ENCODE measurements at places on chromosomes 7 and 10. TPM values are rescaled to one million over a fixed set of nuclear protein-coding genes. Genes with fewer than 3 reads are reported as not detected.

- DNase-seq: no peak
These were observed 401.9 kb downstream of the TNS3 start for GRCh38 chr7:47179812-47180515.

DNA sequence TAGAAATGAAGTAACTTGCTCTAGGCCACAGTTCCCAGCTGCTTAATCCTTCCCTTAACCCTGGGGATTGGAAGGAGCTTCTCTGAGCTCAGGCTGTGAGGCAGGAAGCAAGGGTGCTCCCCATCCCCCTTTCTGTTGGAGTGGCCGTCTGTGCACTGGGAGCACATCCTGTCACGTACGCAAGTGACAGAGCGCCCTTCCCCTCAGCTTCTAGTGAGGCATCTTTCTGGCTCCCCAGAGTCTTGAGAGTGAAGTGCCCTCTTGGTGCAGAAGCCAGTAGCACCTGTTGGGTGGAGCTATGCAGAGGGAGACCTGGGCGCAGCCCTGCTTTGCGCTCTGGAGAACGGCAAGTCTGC is 47.8 kb downstream of the SHH start:
- no peak for DNase-seq

DNA sequence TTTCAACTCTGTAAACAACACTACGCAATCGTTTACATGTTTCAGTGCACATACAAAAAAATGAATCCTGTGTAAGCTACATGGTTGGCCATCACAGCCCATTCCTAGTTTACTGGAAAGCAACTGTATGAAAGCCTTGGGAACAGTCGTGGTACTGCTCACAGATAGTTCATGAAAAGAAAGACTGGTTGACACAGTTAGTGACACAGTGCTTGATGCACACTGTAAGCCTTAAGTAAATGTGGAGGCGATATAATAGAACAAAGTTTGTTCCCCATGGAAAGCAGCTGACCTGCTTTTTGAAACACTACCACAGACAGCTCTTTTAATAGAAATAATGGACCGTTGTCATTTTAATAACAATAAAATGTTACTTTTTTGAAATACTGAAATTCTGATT is 5.1 kb downstream of the CACNA2D1 start:
- DNase-seq: no peak

DNA sequence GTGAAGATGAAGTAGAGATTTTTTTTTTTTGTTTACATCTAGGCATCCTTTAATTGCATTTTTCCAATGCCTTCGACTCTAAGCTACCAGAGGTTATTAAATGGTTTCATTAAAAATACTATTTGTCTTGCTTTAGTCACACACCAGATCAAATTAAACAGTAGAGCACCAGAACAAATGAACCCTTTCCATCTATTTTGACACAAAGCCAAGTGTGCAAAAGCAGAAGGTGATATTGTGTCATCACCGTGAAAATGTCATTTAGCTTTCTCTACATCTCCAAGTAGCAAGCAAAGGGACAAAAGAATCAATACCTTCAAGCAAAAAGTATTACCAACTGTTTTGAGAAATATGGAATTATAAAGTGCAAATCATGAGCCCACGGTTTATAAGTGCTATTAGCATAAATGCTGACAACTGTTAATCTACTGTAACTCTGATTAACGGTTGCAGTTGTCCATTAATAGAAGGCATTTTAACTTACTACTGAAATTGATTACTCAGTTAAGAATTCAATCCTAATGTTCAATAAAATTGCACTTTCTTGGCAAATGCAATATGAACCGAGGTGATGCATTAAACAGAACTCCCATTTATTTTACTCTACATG is 49.1 kb downstream of the CTBP2 start:
- no peak for DNase-seq

GRCh38 chr10:26043469-26043868 is 109.4 kb downstream of the MYO3A start:
- DNase-seq: no peak

DNA sequence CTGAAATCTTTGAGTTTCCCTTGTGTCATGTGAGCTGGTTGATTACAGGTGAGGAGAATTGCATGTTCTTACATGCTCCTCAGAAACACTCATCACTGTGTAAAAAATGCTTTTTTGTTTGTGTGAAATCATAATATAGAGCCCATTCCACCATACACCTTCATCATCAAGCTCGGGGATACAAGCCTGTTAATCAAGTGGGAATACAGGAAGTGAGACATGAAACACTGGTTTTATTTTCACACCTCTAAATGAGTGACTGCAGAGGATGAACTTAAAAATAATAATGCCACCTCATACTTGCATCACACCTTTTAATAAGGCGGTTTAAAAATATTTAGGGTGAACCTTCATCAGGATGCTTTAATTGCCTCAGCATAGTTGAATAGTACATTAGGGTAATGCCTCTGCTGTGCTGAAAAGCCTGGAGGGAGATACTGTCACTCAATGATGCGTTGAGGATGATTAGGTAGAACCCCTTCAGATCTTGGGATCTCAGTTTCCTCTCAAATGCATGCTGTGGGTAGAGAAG is 164.6 kb downstream of the AUTS2 start:
- no peak for DNase-seq

- no peak for DNase-seq
These were observed 59.9 kb downstream of the PWWP2B start for GRCh38 chr10:132456881-132457280.

DNA sequence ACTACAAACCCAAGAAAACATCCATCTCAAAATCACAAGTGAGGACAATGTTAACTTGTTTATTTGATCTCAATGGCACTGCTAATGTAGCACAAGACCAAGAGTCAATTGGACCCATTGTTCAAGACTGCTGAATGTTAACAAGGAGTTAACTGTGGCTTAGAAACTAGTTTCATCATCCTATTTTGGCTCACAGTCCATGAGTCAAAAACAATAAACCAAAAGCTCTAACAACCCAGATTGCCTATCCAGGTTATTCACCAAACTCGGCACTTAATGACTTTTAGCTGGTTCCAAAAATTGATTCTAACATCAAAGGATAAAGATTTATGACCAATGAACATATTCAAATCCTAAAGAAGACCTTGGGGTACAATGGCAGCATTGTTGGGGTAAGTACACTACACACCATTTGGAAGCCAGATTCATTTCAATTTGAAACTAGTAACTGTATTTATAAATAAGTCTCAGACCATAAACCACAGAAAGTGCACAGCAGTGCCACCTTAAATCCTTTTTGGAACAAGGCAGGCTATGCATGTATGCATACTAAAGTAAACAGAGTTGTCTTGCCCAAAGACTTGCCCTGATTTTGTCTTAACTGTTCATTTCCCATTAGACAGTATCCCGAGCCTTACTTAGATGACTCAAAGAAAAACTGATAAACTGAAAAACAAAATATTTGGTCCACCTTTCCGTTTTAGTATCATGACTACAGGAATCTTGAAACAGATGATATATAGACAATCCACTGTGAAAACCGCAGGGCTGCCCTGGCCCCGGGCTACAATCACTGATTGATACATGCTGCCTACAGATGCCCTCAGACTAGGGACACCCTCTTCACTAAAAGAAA is 84.5 kb downstream of the SRPK2 start:
- DNase-seq: no peak

The DIP2C gene
- total RNA-seq: 32.2 TPM

The RAPGEF5 gene
- total RNA-seq: 79.3 TPM

The AOC1 gene
- total RNA-seq: not detected

The ZNF37A gene
- total RNA-seq: 15.0 TPM
